Testis (tissue), 5 donors: ENCODE measurements at places on chromosomes 6 and 20.

- no peak overlapping the region for H3K27ac ChIP-seq
- DNase-seq = no peak
- no peak overlapping the region for H3K4me3 ChIP-seq
- no peaks in the 10 kb centered on the region for H3K27me3 ChIP-seq
Observed at GRCh38 chr6:106177786-106178185, 91.7 kb downstream of the PRDM1 start.

DNA sequence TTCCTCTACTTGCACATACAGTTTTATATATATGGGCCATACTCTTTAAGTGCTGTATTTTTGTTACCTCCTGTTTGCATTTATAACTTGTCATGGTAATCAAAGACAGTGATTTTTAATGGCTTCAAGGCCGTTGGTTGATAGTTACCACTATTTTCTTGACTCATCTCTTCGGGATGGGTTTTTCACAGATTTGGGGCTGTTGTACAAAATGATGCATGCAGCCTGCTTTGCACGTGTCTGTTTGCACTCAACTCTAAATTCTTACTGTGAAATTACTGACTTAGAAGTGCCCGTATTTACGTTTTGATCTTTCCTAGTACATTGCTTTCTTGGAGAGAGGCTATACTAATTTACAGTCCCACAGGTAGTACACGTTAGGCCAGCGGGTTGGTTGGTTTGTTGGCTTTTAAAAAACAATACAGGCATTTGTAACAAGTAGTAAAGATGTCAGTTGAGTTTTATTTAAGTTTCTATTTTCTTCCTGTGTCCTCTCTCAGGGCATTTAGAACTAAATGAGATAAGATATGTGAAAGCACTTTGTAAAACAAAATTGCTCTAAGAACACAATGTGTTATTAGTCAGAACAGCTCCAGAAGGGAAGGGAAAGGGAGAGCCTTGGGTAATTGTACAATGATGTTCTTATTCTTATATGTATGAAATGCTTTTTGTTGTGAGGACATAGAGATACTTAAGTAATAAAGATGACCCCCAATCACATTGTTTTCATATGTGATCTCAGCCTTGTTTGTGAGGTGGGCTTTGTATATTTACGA is 11.7 kb downstream of the JARID2 start:
- H3K36me3 ChIP-seq = no peaks in the 10 kb centered on the region

DNA sequence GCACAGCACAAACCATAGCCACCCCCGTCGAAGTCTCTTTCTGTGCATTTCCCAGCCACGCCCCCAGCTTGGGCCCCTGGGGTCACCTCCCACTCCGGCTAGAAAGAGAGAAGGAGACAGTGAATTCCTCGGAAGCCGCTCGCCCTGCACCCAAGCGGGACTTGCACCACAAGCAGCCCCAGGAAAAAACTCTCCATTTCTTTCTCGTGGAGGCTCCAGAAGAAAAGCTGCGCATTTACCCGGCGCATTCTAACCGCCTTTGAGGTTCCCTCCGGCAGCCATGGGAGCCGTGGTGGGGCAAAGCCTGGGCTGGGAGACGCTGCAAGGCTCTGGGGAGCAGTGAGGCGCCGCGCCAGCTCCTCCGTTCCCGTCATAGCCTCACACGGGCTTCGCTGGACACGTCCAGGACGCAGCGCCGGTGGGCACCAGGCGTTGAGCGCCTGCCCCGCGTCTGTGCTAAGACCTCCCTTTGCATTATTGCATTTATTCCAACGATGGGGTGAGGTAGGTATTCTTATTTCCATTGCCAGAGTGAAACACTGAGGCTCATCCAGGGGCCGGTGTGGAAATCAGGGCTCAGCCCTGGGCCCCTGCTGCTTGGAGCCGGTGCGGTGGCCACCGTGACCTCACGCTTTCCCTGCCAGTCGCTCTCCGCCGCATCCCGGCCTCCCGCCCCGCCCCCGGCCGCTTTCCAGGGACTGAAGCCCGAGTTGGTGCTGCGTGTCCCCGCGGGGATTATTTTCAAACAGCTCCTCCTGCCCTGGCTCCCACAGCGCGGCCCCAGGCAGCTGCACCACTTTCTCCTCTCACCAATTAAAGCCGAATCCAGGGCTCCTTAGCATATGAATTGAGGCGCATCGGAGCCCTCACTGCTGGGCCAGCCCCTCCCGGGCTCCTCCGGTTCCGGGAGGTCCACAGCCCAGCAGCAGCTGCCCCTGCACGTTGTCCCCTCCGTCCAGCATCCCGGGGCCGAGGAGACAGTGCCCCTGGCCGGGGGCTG is 148.3 kb upstream of the AFDN start:
- H3K4me3 ChIP-seq = peak overlapping the region; percentile 50
- peak overlapping the region; percentile 86 for H3K27ac ChIP-seq
- H3K36me3 ChIP-seq = no peaks in the 10 kb centered on the region
- H3K4me1 ChIP-seq = peaks cover 63% of the 10 kb centered on the region
- DNase-seq = peak; percentile 72
- no peaks in the 10 kb centered on the region for H3K27me3 ChIP-seq

DNA sequence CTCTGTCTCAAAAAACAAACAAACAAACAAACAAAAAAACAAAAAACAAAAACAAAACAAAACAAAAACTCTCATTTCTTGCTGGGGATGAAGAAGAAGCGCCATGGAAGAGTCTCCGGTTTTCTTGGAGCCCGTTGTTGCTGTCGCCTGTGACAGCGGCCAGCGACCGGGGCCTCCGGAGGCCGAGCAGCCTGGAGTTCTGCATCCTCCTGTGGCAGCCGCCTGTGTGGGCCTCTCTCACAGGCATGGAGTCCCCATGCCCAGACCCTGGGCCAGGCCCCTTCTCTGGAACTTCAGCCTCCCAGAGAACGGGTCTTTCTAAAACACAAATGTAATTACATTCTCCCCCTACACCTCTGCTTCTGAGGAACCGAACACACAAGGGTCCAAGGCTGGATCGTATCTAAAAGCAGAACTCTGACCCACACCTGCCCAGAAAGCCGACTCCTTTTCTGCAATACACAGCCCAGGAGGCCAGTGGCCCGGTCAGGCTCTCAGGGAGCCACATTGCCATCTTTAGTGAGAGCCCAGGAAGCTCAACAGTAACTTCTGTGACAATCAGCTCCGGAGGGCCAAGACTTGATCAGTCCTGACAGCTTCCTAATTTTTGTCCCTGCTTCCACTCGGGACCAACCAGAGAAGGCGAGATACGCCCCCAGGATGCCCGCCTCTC is 18.5 kb downstream of the DACT2 start:
- H3K36me3 ChIP-seq = no peaks in the 10 kb centered on the region
- H3K27me3 ChIP-seq = no peaks in the 10 kb centered on the region
- H3K4me1 ChIP-seq = no peaks in the 10 kb centered on the region
- no peak overlapping the region for H3K4me3 ChIP-seq
- no peak for DNase-seq

GRCh38 chr6:29816030-29816429 is 11.6 kb upstream of the HLA-G start:
- H3K36me3 ChIP-seq = no peaks in the 10 kb centered on the region
- no peak overlapping the region for H3K27ac ChIP-seq
- no peak for DNase-seq
- no peak overlapping the region for H3K4me3 ChIP-seq
- H3K27me3 ChIP-seq = no peaks in the 10 kb centered on the region

- no peak for DNase-seq
- H3K27me3 ChIP-seq = no peaks in the 10 kb centered on the region
- H3K4me3 ChIP-seq = peak overlapping the region; percentile 32
- H3K4me1 ChIP-seq = peaks cover 8% of the 10 kb centered on the region
- H3K36me3 ChIP-seq = no peaks in the 10 kb centered on the region
- no peak overlapping the region for H3K27ac ChIP-seq
Observed at GRCh38 chr6:169139179-169139971, 114.3 kb downstream of the THBS2 start.

GRCh38 chr20:33111306-33111705 is 31.9 kb downstream of the BPIFB4 start:
- no peak for DNase-seq
- H3K4me3 ChIP-seq = no peak overlapping the region
- H3K27ac ChIP-seq = no peak overlapping the region
- H3K36me3 ChIP-seq = no peaks in the 10 kb centered on the region
- H3K27me3 ChIP-seq = no peaks in the 10 kb centered on the region

DNA sequence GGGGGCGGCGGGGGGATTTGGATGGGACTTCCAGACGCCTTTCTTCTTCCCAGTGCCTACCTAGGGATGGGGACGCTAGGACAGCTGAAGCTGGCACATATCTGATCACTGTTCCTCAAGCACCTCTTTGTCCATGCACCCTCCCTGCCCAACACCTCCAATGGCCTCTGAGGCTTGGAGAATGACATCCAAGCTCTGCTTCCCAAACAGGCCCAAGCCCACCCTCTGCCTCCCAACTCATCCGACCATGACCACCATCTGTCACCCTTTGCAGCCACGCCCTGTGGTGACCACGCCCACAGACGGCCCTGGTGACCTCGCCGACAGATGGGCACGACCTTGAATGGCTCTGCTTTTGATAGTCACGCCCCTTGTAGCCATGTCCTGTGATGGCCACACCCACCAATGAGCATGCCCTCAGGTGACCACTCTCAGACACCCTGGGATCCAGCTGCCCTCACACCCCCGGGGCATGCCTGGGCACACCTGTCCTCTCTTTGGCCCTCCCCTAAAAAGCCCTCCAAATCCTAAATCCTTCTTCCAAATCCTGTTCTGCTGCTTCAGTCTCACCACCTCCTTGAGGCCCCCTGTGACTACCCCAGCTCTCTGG is 51.0 kb downstream of the SSR1 start:
- H3K27ac ChIP-seq = peak overlapping the region; percentile 68
- peak overlapping the region; percentile 68 for H3K4me3 ChIP-seq
- peak; percentile 87 for DNase-seq
- peaks cover 14% of the 10 kb centered on the region for H3K4me1 ChIP-seq
- H3K36me3 ChIP-seq = no peaks in the 10 kb centered on the region
- no peaks in the 10 kb centered on the region for H3K27me3 ChIP-seq

GRCh38 chr20:57205606-57206219 is 60.7 kb downstream of the BMP7 start:
- no peak for DNase-seq
- H3K27ac ChIP-seq = no peak overlapping the region
- H3K4me3 ChIP-seq = no peak overlapping the region
- no peaks in the 10 kb centered on the region for H3K27me3 ChIP-seq
- no peaks in the 10 kb centered on the region for H3K36me3 ChIP-seq
